ENCODE measurements at places on chromosomes 5 and 9.

DNA sequence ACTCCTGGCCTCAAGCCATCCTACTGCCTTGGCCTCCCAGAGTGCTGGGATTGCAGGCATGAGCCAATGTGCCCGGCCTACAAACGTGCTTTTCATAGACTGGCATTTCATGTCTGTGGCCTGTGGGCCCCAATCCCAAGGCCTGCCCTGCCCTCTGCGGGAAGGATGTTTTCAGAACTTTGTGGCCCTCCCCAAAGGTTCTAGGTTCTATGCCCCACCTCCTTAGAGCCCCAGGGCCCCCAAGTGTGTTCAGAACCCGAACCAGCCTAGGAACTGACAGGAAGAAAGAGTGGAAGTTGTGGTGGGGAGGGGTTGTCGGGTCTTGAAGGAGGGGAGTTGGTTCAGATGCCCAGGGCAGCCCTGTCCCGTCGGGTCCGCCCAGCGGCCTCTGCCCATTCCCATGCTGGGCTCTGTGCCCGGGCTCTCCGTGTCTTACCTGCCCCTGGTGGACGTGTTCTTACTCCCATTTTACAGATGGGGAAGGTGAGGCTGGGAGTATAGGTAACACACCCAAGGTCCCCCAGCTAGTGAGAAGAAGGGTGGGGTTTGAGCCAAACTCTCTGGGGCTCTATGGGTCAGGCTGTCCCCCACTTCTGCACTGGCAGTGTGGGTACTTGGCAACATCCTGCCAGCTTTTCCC lies 175.8 kb upstream of the IER5L start:
- no peak for DNase-seq

DNA sequence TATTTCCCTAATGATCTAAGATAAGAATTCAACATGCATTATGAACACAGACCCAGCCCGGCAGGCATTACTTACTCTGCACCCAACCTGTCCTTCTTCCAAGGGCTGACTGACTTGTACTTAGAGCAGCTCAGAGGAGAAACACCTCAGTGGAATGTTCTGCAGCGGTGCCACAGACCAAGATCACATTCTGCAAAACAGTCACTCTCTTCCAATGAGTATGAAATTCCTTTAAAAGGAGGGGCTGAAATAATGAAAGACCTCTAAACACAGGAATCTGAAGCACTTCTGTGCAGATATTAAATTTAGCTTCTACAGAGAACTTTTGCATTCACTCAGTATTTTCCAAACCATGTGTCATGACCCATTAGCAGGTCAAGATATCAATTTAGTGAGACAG lies 172.9 kb downstream of the ZDHHC21 start:
- no peak for DNase-seq

DNA sequence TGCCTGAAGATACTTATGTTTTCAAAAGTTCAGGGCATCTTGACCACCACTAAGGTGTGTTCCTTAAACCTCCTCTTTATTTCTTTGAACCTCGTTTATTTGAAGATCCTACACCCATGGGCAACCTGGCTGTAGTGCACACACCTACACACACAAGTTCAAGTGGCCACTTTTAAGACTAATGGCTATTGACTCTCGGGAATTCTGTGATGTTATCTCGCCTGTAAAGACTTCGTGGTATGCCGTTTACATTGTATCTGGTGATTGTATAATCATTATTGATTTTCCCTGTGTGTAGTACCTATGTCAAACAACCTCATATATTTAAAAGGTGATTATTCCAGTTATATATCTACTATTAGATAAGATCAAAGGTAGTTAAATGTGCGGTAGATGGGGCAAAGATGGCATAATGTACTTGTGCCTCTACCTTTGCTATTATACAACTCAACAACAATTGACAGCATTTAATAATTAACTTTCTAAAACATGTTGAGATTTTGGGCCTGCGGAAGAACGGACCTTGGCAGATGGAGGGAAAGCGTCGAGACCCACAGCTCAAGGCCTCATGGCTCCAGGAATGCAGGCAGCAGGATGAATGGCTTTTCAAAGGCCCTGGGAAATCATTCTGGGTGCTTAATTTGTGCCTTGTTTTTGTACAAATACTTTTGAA lies 51.4 kb upstream of the IRX2 start:
- no peak for DNase-seq

GRCh38 chr9:13491493-13492424 lies 212.3 kb upstream of the MPDZ start:
- DNase-seq, result no peak

- DNase-seq, result no peak
Observed at GRCh38 chr5:142654578-142655058, 31.3 kb downstream of the FGF1 start.

GRCh38 chr9:131762356-131762932 lies 22.6 kb upstream of the RAPGEF1 start:
- DNase-seq, result peak; percentile 47

DNA sequence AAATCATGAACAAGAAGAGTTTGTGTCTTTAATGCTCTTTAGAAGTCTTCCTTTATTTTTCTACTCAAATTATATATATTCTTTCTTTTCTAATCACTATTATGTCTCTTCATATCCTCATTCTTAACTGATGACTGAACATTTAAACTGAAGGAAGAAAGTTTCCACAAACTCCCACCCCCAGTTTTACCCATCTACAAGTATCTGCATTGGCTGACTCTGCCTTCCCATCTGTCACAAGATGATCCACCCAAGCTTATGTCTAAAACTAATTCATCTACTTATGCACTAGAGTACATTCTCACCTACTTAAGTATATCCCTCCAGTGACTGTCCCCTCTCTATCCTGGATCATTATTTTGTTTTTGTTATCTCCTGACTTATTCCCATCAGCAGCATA lies 344.5 kb downstream of the PRR16 start:
- no peak for DNase-seq

- no peak for DNase-seq
Observed at GRCh38 chr5:2193142-2193541, 310.4 kb upstream of the IRX4 start.

DNA sequence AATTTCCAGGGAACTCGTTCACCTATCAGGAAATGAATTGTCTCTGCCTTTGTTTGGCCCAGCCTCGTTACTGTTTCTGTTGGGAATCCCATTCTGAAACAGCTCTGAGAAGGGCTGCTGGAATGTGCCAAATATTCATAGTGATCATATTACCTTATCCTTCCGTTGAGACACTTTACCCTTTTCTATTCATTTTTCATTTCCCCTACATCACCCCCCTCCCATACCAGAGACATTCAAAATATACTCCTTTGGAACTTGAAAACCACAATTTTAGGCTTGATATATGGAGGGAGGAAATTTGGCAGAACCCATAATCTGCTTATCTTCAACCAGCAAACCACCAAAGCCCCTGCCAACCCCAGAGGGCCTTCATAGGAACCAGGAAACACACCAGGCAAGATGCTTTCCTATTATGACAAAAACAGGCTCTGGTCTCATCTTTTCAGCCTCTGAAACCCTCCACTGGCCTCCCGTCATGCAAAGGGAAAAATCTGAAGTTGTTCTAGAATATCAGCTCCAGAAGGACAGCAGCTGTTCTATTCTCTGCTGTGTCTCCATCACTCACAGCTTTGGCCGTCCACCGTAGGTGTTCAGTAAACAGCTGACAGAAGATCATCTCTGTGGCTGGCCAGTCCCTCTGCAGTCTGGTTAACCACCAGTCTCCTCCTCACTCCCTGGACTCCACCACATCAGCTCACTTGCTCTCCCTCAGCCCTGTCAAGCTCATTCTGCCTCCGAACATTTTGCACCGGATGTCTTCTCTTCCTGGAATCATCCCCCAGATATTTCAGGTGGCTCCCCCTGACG lies 217.2 kb upstream of the WWC1 start:
- no peak for DNase-seq

- DNase-seq, result peak; percentile 21
Observed at GRCh38 chr5:55160493-55161209, 680 bp downstream of the GPX8 start.

GRCh38 chr5:142287973-142288313 lies 36.9 kb downstream of the SPRY4 start:
- DNase-seq, result no peak

DNA sequence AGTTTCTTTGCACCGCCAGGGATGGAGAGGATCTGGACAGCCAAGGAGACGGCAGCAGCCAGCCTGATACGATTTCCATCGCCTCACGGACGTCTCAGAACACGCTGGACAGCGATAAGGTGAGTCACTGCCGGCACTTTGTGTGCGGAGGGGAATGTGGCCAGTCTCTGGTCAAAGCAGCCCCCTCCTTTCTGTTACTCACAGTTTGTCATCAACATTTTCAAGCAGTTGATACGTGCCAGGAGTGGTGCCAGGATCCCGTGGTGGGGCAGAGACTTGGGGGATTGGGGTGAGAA lies 175.1 kb upstream of the OTULINL start:
- DNase-seq, result no peak

GRCh38 chr5:91257301-91257700 lies 125.8 kb downstream of the ARRDC3 start:
- DNase-seq, result no peak

- DNase-seq, result no peak
Observed at GRCh38 chr5:109553846-109554245, 135.9 kb upstream of the MAN2A1 start.

DNA sequence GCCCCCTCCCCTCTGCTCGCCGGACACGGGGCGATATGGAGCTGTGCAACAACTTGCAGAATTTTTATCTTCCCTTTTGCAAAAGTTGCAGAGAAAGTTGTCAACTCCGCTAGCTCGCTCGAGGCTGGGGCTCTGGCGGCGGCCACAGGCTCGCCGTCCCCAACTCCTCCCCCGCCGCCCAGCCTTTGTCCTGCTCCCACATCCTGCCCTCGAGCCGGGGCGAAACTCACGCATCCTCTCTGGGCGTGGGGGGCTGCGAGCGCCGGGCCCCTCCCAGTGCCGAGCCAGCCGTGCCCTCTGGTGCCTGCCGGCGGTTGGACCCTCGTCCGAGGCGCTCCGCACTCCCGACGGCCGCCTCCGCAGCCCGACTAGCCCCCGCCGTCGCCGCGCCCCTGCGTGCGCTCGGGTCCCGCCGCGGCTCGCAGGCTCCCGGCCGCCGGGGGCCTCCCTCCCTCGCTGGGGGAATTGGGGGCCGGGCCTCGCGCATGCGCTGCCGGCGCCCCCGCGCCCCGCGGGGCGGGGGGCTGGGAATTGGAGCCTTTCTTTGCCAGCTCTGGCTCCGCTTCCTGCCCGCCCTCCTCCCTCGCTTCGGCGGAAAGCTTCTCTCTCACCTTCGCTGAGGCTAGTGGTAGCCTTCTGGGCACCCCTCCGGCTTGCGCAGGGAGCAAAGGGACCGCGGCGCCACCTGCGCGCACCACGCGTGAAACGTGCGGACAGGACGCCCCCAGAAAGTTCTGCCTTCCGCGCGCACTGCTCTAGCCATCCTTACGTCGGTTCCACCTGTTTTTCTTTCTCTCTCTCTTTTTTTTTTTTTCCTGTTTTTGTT lies at the start of gene CCNJL:
Gene CCNJL (minus strand): TSS at position 431 of the 826 bp plus-strand sequence. CDS start 641 bp downstream, outside the sequence.
- no peak for DNase-seq

DNA sequence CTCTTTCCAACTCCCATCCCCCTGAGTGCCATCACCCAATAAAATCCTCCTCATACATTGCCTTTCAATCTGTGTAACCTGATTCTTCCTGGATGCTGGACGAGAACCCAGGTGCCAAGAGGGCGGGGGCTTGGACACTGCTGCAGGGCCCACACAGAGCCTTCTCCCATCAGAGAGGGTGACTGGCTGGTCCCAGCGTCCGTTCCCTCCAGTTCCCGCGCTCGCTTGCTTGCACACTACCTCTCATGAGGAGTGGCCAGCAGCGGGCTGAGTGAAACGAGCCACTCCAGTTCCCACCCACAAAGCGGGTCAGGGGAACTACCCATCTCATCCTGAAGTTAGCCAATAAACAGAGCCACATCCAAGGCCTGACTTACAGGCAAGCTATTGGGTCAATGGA lies 602.6 kb upstream of the ADAMTS16 start:
- no peak for DNase-seq

GRCh38 chr9:19114680-19115270 lies 12.1 kb upstream of the HAUS6 start:
- DNase-seq, result no peak

- no peak for DNase-seq
Observed at GRCh38 chr5:1471997-1472963, 27.0 kb upstream of the SLC6A3 start.

GRCh38 chr9:99753436-99753835 lies 68.2 kb upstream of the NR4A3 start:
- DNase-seq, result no peak

DNA sequence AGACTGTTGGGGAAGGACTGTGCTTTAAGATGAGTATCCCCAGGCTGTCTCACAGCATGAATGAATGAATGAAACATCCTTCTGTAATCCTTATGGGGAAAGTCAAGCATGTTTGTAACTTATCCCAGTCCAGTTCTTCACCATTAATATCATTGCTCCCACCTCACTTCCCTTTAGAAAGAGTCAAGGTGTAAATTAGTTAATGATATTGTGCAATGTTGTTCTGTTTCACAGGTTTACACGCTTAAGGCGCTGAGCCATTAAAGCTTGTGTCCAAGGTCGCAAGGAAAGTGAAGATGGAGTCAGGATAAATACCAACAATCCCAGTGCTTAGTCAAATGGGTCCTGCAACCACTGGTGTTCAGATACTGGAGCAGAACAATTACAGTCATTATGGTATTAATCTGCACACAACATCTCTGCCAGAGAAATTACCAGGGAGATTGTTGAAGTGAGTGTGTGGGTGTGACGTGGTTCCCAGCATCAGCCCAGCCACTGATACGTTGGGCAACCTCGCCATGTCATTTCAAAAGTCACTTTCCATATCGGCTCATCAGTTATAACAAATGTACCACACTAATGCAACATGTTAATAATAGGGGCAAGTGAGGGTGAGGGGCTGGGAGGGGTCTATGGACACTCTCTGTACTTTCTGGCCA lies 1.5 kb upstream of the MYO10 start:
- no peak for DNase-seq

- DNase-seq, result no peak
Observed at GRCh38 chr9:34982361-34982760, 7.2 kb upstream of the DNAJB5 start.

DNA sequence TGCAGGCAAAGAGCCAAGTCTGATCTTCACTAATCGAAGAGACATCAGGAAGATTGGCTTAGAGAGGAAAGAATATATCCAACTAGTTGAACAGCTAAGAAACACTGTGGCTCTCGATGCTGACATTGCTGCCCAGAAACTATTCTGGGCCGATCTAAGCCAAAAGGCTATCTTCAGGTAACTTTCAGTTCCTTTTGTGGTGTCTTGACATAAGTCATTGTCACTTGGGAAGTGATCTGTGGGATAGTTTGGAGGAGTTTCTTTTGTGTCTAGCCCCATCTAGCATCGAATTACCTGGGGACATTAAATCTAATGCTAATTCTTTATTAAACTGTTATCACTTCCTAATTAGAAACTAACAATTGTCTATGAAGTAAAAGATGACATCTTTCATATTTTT lies 24.0 kb downstream of the VLDLR start:
- no peak for DNase-seq

- DNase-seq, result no peak
Observed at GRCh38 chr5:170591054-170591453, 87.2 kb downstream of the KCNIP1 start.

GRCh38 chr5:178464431-178465048 lies 125.7 kb downstream of the COL23A1 start:
- no peak for DNase-seq

- DNase-seq, result no peak
Observed at GRCh38 chr5:81302596-81302995, 1.2 kb downstream of the ZCCHC9 start.
